ENCODE measurements at places on chromosomes 7 and 10. TPM values are rescaled to one million over a fixed set of nuclear protein-coding genes. Genes with fewer than 3 reads are reported as not detected.

DNA sequence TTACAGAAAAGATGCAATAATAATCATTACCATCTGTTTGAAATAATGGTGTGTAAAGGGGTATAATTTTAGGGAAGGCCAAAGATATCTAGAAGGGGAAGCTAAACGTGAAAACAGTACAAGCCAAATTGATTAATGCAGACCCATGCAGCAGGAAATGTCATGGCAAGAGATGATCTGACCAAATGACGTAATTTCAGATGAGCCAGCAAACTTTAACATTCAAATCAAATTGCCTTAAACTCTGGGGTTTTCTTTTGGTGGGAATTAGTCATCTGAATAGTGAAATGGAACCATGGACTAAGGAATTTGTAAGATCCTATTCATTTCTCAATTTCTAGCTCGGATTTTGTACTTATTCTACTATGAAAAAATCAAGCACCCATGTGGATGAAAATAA, 21.4 kb upstream of the SCIN start:
- no peak for DNase-seq

DNA sequence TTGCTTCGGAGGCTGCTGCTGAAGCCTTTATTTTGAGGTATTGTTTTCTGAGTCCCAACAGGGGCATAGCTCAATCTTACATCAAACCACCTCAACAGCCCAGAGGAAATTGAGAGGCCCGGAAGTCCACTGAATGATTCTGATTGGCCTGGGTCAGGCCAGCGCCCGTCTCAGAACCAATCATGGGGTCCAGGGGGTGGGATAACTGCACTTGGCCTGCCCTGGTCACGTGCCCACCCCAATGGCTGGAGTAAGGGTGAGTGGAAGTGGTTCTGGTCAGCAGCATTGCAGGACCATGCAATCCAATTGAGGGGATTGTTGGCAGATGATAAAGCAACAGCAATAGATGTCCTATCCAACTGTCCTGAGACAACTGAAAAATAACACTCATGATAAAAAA, 190.6 kb downstream of the HERPUD2 start:
- no peak for DNase-seq

DNA sequence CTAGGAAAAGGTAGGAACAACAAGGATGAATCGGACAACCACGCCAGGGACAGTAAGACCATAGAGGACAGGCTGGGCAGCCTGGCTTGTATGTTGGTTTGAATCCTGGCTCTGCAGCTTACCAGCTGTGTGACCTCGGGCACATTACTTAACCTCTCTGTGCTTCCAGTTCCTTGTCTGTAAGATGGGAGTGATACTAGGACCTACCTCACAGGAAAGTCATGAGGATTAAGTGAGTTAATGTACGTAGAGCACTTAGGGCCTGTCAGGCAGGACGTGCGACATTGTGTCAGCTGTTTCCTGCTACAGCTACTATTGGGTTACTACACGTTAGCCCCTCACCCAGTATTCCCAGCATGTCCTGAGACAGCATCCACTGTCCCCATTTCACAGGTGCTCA, 32.1 kb downstream of the PLAC9 start:
- DNase-seq = no peak

- no peak for DNase-seq
These were observed 14.9 kb downstream of the ZC3HAV1 start for GRCh38 chr7:139094596-139094995.

The HEPACAM2 gene
- 4.3 TPM for total RNA-seq

The SEMA4G gene
- total RNA-seq = 0.24 TPM
